ENCODE measurements at places on chromosomes 4 and X. TPM values are rescaled to one million over a fixed set of nuclear protein-coding genes. Genes with fewer than 3 reads are reported as not detected.

- no peak for DNase-seq
Observed at GRCh38 chrX:21802839-21803238, 36.6 kb upstream of the MBTPS2 start.

GRCh38 chr4:6693231-6694176 lies at the start of gene S100P:
Gene S100P, plus strand, starts transcription at chr4:6693878. Its CDS starts 55 bp downstream, at chr4:6693933.
- no peak for DNase-seq

GRCh38 chr4:17347445-17347844 lies 164.4 kb downstream of the QDPR start:
- DNase-seq: no peak

- peak; percentile 51 for DNase-seq
Observed at GRCh38 chr4:1299301-1299860, 9.7 kb downstream of the MAEA start.

The SMR3B gene
- not detected for total RNA-seq

The JCHAIN gene
- 0.68 TPM for total RNA-seq

GRCh38 chr4:12770351-12770750 lies 713.8 kb downstream of the RAB28 start:
- DNase-seq: no peak

- DNase-seq: no peak
Observed at GRCh38 chr4:71614621-71615020, 169.3 kb downstream of the GC start.

DNA sequence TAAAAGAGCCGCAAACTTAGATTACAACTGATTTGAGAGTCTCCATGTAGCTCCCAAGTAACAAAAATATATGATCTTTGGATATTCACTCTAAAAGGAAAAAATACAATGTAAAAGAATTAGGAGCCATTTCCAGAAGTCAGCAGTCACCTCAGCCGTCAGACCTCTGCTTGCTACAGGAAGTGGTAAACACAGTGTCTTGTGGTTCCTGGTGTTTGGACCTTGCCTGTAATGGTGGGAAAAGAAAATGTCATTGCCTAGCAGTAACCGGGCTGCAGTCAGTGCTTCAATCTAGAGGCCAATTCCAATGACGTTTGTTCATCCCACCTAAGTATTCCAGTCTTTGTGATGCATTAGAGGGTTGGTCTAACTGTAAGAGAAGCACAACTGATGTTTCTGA lies 28.9 kb upstream of the SMIM31 start:
- no peak for DNase-seq

DNA sequence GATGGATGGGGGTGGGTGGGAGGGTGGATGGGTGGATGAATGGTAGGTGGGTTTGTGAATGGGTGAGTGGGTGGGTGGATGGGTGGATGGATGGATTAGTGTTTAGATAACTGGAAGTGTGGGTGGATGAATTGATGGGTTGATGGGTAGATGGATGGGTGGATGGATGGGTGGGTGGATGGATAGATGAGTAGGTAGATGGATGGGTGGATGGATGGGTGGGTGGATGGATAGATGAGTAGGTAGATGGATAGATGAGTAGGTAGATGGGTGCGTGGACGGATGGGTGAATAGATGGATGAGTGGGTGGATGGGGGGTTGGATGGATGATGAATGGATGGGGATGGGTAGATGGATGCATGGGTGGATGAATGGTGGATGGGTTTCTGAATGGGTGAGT lies 20.3 kb upstream of the ASMTL start:
- DNase-seq: peak; percentile 29

DNA sequence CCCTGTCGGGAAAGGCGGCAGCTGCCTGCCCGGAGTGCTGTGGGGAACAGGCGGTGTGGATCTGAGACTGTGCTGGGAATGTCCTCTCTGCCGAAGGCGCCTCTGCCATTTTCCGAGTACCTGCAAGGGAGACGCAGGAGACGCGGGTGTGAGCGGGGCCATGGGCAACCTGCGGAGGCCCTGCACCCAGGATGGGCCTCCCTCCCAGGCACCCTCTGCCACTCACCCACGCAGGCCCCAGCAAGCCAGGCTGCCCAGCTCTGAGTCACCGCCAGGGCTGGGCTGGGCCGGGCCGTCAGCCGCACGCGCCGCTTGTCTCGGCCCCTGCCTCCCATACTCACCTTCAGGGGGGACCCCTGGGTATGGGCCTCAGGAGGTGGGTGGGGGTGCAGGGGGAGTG lies 3.5 kb upstream of the FGFR3 start:
- no peak for DNase-seq

DNA sequence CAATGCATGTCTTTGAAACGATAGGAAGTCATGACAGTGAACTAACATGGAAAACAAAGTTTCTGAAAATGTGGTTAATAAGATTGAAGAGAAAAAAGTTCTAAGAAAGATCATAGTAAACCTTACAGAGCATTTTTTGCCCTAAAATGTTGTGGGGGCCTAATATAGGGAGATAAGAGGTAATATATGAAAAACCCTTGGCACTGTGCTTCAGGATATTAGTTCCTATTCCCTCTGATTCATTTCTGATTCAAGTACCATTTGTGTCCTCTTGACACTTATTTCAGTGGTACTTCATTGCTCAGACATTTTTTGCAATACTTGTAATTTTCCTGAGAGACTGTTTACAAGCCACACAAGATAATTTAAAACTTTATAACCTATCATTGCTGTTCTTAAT lies 35.1 kb downstream of the PAQR3 start:
- DNase-seq: no peak

The CHRDL1 gene
- total RNA-seq: 5.2 TPM

- no peak for DNase-seq
Observed at GRCh38 chrX:21863241-21863640, 7.5 kb downstream of the YY2 start.

- DNase-seq: no peak
Observed at GRCh38 chrX:4627414-4627813, 914.0 kb upstream of the PRKX start.

GRCh38 chrX:75596178-75596577 lies 73.3 kb upstream of the ZDHHC15 start:
- DNase-seq: no peak

The DCAF4L1 gene
- 0.21 TPM for total RNA-seq

The KIT gene
- total RNA-seq: 72.7 TPM

GRCh38 chr4:186693159-186693815 lies 30.4 kb downstream of the FAT1 start:
- DNase-seq: peak; percentile 86

DNA sequence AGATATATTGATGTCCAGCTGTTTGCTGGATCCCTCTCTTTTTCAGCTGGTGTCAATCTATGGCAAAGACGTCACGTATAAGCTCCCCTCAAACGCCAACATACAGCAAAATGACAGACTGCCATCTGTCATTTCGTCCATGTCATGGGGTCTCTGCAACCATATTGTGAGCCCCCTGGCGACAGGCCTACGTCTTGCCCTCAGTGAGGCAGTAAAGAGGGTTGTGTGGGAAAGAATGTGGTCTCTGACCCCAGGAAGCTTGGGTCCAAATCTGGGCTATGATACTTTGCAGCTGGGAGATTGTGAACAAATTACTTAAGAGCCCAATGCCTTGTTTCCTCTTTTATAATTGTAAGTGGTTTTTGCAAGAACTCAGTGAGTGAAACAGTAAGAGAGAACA lies 7.4 kb downstream of the SUPT20HL2 start:
- DNase-seq: no peak

- no peak for DNase-seq
Observed at GRCh38 chr4:147244786-147245185, 236.1 kb upstream of the EDNRA start.

DNA sequence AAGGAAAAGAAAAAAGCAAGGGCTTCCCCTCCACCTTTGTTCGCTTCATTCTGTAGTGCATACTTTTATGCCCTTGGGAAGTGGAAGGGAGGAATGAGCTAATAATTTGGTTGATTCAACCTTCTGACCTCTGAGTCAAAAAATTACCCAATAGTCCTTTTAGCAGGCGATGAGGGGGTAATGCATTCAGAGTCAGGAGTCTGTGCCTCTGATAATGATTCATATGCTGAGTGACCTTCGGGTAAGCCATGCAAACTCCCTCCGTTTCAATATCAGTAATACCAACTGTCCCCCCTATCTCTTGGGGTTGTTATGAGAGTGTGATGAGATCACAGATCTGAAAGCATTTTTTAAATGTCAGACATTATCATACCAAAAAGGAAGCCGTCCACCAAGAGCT lies 41.6 kb upstream of the ACSL4 start:
- DNase-seq: no peak

GRCh38 chr4:40307627-40308497 lies 27.3 kb upstream of the CHRNA9 start:
- DNase-seq: no peak

- DNase-seq: no peak
Observed at GRCh38 chr4:184384056-184384809, 90.1 kb downstream of the IRF2 start.

- no peak for DNase-seq
Observed at GRCh38 chr4:5618051-5618960, 90.1 kb downstream of the EVC2 start.

DNA sequence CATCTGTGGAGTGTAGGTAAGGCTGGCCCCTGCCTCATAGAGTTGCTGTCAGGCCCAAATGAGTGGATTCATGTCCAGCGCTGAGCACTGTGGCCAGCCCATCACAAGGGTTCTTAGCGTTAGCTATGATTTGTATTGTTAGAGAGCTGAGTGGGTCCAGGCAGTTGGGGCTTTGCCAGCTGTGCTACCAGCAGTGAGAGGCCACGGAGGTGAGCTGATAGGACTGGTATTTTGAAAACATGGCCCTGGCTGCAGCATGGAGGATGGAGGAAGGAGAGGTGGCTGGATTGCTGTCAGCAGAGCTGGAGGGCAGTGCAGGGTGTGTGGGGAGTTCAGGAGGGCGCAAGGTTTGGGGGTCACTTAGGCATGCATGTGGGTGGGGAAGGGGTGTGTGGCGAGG lies 69.8 kb downstream of the PSAPL1 start:
- no peak for DNase-seq

The COX7B2 gene
- total RNA-seq: not detected

The SHROOM4 gene
- 2.3 TPM for total RNA-seq

- DNase-seq: no peak
Observed at GRCh38 chr4:184355111-184355604, 119.2 kb downstream of the IRF2 start.

The S100P gene
- total RNA-seq: 11.2 TPM

GRCh38 chrX:24027985-24028384 lies 999 bp upstream of the KLHL15 start:
- no peak for DNase-seq

The ADH7 gene
- 1.2 TPM for total RNA-seq

The TBX22 gene
- not detected for total RNA-seq

The RPL9 gene
- total RNA-seq: 4,157 TPM

DNA sequence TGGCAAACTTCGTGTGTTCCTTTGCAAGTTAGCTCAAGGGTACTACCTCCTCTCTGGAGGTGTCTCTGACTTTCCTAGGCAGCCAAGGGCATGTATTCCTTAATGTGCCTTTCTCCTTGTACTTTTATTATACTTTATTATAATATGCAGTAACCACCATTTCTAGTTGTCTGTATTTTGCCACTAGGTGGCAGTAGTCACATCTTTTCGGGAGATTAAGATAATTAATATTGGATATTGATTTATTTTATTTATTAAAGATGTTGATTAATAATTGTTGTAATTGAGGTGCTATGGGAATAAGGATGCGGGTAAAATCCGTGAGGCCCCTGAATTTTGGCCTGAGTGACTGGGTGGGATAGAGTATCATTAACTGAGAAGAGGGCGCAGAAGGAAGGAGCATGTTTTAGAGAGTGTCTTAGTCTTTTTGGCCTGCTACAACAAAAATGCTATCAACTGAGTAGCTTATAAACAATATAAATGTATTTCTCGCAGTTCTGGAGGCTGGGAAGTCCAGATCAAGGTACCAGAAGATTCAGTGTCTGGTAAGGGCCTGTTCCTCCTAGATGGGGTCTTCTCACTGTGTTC lies 153.3 kb downstream of the TMEM164 start:
- DNase-seq: no peak

- DNase-seq: no peak
Observed at GRCh38 chrX:31440546-31440945, 368.7 kb upstream of the FTHL17 start.

DNA sequence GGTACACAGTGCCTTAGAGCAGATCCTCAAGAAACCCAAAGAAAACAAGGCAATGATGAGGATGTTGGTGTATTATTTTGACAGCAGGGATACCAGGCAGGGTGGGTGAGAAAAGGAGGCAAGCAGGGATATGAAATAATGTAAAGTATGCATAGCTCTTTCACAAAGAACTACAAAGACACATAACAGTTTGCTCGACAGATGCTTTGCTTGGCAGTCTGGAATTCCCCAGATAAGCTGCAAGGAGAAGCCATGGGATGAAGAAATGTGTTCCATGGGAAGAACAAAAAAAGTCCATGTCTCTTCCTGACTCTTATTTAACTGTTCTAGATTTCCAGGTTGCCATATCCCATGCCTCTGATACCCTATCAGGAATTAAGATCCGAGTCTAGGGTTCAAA lies 75.4 kb downstream of the FAM13A start:
- DNase-seq: no peak

DNA sequence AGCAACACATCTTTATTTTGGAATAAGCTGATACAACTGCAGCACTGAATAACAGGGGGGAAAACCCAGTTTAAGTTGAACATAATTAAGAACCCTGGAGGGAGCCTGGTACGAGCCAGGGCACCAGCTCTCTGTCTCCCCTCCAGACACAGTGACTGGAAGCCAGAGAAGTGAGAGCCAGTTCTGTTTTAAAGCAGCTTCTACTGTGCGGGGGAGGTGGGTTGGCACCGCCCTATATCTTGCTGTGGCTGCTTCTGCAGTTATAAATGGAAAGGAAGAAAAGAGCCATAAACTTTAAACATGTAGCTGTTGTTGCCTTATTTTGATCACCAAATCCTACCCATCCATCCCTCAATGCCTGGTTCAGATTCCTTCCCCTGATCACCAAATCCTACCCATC lies 207.9 kb upstream of the ANXA3 start:
- no peak for DNase-seq

Measured in suprapubic skin (tissue), 4 donors.